ENCODE measurements at places on chromosomes 5 and 9.

DNA sequence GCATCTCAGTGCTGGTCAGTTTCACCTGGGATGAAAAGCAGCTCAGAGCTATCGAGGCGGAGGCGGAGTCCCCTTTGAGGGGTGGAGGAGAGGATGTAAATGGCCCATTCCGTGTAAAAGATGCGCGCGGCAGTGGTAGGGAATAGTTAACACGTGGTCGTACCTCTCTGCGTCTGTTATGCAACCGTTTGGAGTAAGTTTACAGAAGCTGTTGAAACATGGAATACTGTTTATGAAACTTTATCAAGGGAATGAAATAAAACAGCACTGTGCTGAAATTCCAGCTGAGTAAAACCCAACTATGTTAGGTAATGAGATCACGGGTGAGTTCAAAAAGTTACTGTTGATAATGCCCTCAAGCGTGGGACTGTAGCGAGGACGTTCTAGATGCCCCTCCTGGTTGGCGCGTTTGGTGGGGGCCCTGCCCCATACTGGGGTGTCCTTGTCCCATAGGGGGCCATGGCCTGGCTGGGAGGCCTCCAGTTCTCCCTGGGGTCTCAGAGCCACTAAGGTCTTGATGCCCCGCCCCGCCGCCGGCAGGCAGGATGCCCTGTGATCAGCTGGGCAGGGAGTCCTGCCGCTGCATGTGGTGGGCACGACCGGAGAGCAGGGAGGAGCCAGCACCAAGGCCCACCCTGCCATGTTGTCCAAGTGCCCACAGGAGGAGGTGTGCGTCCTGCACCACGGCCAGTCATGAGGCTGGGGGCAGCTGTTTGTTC lies 90.9 kb downstream of the COL5A1 start:
- no peak for DNase-seq

DNA sequence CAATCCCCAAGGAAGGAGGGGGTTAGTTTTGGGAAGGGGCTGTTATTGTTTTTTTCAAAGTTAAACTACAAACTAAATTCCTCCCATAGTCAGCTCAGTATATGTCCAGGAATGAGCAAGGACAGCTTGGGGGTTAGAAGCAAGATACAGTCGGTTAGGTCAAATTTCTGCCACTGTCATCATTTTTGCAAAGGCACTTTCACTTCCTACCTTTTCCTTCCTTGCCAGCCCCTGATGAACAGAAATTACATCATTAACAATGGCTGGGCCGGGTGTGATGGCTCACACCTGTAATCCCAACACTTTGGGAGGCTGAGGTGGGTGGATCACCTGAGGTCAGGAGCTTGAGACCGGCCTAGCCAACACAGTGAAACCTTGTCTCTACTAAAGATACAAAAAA lies 51.5 kb upstream of the HRH2 start:
- no peak for DNase-seq

DNA sequence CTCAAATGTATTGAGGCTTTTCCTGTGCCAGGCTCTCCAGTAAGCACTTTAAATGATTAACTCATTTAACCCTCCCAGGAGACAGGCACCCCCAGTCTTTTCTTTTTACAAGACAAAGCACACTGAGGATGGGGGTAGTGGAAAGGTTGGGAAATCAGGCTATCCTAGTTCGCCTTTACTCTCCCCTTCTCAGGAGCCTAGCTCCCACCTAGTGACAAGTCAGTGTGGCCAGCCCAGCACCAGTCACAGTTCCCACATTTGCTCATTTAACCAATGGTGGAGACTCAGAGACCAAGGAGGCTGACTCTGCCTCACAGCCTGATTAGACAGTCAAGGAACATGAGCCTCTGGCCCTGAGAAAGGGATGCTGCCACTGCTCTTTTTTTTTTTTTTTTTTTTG lies 3.5 kb downstream of the ALDH7A1 start:
- no peak for DNase-seq

DNA sequence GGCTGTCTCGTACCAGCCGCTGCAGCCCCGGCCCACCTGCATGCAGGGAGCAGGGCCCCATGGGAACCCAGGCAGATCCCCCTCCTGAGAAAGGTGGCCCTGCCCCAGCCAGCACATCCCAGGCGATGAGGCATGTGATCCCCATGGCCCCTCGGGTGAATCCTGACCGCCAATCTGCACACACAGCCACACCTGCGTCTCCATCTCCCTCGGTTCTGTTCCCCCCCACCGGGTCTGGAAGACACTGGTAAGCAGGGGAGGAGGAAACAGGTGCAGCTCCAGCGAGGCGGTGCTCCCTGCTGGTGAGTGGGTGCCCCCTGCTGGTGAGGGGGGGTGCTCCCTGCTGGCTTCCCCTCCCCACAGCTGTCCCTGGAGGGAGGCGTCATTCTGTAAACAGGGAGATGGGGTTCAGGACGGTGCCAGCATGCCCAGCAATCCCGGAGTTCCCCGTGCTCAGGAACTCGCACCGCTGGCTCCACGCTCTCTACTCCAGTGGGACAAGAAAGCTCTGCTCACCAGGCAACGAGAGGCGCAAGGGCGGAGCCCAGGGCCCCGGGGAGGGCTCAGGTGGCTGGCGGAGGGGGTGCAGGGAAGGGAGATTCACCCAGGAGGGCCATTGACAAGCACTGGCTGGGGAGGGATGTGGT lies 28.4 kb upstream of the SLC12A7 start:
- peak; percentile 71 for DNase-seq

DNA sequence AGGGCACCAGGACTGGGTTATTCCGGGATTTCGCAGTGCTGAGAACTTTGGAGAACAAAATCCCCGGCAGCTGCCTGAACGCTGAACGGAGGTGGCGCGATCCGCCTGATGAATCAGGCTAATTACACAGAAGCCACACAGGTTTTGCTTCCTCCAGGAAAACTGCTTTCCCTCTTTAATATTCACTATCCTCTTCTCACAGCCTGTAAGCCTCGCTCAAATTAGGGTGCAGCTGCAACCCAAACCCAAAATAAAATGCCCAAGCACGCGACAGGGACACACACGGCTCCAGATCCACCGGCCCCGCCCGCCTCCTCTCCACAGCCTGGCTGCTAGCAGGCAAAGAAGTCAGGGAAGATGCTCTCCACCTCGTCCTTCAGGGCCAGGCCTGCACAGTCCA lies 6.0 kb downstream of the SOHLH1 start:
- DNase-seq, result no peak

DNA sequence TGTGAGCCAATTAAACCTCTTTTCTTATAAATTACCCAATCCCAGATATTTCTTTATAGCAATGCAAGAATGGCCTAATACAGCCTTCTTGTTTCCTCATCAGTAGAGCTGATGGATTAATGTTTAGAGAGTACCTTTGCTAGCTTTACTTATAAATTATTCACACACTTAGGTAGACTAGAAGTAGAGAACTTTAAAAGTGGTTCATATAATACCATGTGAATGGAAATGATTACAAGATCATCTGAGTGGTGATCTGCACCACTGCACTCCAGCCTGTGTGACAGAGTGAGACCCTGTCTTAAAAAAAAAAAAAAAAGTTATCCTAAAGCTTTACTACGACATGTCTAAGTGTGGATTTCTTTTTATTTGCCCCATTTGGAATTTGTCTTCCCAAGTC lies 23.2 kb upstream of the LRRTM2 start:
- no peak for DNase-seq

DNA sequence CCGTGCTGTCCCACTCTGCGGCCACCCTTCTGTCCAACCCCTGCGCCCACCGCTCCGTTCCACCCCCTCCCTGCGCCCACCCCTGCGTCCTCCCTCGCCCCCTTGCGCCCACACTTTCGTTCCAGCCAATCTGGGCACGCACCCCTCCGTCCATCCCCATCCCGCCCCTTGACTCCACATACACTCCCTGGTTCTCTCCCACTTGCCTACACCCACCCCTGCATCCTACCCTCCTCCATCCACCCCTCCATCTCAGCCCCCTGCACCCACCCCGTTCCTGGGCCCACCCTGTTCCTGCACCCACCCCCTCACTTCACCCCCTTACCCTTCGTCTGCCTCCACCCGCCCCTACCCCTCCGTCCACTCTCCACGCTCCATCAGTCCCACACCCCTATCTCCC lies 7.0 kb downstream of the ADAMTS13 start:
- DNase-seq, result no peak

DNA sequence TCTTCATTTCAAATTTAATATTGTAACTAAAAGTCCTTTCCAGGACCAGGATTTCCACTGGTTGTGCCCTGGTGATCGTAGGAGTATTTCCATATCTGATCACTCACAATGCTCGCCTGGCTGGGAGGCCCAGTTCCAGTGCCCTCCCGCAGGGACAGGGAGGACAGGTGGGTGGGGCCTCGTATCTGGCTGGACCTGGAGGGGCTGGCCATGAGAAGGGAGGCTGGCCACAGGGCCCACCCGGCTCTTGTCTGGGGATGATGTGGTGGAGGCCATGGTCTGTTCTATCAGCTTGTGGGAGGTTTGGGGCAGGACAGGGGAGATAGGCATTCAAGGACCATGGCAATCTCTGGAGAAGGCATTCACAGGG lies 286.4 kb downstream of the GADD45G start:
- no peak for DNase-seq

DNA sequence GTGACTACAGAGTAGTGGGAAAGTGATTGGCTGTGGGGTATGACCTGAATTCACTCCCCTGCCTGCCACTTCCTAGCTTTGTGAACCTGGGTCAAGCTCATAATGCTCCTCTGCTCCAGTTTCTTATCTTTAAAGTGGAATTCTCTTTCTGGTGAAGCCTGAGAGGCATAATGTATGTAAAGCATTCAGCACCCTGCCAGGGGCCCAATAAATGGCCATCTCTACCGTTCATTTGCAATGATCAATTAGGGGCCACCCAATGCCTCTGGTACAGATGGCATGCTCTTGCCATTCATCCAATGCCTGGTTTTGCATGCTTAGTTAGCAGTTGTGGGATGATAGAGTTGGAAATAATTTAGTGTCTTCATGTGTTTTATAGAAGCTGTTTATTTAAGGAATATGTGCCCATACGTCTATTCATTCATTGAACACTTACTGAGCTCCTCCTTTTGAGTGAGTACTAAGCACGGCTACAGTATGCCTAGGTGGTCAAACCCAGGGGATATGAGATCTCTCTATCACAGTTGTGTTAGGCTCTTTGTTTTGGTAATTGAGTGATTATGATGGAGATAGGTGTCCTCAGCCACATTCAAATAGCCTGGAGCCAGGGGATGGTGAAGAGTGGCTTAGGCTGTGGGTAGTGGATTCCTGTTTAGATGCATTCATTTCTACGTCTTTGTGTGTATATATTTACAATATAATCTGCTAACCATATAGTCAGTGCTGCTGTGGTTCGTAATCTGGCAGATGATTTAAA lies 15.3 kb downstream of the ZNF462 start:
- DNase-seq, result no peak

DNA sequence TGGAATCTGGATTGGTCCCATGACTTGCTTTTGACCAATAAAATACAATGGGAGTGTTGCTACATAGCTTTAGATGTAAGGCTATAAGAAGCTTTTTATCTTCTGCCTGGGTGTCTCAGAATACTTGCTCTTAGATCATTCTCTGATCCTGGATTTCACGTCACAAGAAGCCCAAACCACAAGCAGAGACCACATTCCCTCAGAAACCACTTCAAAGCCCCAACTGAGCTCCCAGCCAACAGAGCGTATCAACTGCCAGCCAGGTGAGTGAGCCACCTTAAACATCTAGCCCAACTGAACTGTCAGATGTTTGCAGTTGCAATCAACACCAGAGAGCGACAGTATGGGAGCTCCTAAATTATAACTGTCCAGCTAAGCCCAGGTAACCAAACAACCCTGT lies 687.1 kb downstream of the TLE1 start:
- no peak for DNase-seq

GRCh38 chr9:132878695-132879456 lies at the start of gene SPACA9:
Gene SPACA9 (plus strand): TSS chr9:132878898. CDS start chr9:132883948, 5,050 bp downstream.
- DNase-seq, result no peak

Measured in NCI-H1417 treated with DMSO at 0.1 percent for 48 hours (cell line).